ENCODE measurements at places on chromosomes 3 and 15.

GRCh38 chr15:43370310-43370974, 401 bp downstream of the ZSCAN29 start:
- no peak for DNase-seq

DNA sequence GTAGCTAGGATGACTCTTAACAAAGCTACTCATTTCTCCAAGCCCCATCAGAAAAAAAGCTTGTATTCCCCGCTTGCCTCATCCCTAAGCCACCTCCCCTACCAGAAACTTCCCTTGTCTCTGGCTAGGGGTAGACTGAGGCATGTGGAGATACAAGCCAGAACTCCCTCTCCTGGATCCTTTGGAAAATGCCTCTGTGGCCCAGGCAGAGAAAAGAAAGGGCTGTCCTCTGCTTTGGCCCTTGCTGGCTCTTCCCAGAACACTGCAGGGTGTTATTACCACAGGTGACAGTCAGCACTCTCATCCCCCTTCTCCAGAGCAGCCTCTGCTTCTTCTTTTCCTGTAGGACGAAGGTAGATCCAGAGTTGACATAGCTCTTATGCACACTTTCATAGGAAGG, 15.2 kb downstream of the RMDN3 start:
- DNase-seq, result no peak

DNA sequence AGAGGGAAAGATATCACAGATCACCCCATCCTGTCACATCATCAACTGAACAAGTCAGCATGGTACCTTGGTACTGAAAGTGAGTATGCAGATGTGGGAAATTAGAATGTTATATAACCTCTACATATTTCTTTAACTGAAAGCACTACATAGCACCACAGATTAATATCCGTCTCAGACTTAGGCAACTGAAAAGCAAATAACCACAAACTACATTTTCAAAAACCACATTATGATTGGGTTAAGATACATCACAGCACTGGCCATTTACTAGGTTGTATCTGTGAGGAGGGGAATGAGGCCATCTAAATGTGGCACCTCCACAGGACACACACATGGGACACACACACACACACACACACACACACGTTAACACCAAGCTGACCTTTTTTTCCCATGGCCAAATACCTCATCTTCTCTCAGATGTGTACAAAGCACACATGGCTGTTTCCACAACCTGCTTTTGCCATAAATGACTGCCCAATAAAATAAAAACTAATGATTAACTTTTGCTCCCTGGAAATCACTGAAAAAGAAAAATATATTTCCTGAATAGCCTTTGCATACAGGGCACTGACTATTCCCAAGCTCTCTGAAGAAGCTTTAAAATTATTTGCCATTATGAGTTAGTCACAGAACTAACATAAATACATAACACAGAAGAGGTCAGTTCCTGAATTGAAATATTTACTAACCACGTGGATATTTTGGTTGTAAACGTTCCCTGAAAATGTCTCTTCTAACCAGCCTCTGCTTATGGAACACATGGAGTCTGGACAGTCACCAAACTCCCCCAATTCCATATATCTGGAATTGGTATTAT, 60.1 kb downstream of the SUMF1 start:
- no peak for DNase-seq

DNA sequence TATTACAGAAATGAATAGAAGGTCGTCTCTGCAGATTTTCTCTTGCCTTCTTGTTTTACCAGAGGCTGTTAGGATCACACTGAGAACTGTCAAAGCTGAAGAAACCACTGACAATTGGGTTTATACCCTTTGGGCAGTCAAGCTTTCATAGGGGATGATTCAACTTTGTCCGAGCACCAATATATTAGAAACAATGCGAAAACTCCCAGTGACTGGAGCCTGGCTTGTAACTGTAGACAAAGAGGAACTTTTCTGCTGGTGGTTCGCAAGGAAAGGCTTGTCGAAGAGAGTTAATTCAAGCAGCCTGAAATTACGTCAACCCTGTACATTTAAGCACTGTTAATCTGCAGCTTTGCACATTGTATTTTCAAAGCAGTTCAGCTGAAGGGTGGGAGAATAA, 193.2 kb upstream of the ZNF385D start:
- no peak for DNase-seq

DNA sequence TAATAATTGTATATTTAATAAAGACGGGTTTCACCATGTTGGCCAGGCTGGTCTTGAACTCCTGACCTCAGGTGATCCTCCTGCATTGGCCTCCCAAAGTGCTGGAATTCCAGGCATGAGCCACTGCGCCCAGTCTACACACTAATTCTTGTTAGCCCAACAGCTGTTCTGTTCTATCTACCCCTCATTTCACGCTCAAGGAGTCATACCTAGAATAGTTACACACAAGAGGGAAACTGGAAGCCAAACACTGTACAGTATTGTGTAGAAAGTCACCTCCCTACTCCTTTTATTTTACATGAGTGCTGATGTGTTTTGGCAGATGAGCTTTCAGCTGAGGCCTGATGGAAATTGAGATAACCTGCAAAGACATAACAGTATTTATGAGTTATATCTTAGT, 13.4 kb upstream of the CTDSPL2 start:
- no peak for DNase-seq

GRCh38 chr3:152197451-152197850, 71.3 kb upstream of the MBNL1 start:
- DNase-seq, result no peak

DNA sequence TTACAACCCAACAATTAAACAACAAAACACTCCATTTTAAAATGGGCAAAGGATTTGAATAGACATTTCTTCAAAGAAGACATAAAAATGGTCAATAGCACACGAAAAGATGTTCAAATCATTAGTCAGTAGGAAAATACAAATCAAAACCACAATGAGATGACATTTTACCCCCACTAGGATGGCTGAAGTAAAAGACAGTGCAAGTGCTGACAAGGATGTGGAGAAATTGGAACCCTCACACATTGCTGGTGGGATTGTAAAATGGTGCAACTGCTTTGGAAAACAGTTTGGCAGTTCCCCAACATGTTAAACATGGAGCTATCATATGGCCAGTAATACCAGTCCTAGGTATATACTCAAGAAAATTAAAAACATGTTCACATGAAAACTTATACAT, 11.6 kb downstream of the GALNT15 start:
- no peak for DNase-seq

DNA sequence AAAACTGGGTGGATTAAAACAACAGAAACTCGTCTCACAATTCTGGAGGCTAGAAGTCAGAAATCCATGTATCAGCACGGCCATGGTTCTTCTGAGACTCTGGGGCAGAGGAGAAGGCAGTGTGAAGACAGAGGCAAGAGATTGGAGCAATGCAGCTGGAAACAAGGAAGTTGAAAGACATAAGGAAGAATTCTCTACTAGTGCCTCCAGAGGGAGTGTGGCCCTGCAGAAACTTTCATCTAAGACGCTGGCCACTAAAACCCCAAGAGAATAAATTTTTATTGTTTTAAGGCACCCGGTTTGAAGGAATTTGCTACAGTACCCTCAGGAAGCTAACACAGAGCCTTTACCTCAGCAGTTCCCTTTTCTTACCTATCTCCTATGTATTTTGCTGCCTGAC, 1012.2 kb upstream of the CADM2 start:
- no peak for DNase-seq

DNA sequence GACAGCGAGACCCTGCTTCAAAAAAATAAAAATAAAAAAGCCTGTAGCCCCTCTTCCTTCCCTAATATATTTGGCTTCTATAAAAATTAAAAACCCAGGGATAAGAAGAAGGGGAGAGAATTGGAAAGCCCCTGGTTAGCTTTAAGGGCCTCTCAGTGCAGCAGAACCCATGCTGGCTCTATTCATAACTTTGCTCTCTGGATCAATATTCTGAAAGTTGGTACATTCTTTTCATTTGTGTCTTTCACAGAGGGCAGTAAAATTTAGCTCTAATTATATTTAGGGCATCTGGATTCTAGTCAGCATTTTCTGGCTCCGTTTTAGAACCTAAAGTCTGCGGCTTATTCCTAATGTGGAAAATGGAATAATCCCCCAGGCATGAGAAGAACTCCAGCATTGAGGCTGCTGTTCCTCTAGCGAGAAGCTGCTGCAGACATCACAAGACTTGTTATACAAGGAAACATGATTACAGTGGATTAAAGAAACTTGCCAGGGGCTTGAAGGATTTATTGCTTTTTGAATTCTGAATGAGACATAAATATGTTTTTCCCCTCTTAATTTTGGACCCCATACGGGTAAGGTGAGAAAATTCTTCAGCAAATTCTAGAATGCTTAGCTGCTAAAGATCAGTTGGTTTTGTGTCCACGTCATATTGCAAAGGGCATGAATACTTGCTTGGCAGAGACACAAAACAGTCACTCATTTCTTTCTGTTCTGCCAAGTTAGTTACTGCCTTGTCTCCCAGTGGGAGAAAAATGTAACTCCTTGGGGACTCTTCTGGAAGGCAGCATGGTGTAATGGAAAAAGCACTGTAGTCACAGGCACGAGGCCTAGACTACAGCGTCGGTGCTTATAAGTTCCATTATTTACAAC, 177.7 kb downstream of the VGLL4 start:
- no peak for DNase-seq

DNA sequence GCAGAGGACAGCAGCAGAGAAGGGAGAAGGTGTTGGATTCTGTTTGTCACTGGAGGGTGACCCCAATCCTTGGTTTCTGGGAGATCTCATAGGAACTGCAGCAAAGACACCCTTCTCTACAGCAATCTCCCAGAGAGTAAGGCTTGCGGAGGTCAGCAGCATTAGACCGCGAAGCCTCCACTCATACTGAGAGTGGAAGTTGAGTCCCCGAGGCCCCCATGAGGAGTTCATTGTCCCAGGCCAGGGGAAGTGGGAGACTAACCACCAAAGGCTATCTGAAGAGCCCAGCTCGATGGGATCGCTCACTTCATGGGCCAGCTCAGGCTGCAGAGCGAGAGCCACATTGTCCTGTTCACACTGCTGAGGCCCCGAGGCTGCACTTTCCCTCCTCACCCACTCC, 44.6 kb downstream of the GLDN start:
- no peak for DNase-seq

DNA sequence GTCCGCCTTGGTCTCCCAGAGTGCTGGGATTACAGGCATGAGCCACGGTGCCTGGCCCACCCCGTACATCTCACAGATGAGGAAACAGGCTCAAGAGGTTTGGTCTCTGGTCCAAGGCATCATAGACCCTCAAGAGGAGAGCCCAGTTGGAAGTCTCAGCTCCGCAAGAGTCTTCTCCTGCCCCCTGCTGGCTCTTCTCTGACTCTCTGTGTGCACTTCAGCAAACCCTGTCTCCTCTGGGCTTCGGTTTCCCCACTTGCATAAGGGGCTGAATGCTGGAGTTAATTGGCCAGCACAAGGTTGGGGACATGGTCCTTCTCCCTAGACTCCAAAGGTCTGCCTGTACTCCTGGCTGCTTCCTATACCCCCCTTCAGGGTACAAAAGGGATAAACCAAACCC, 3.9 kb downstream of the MST1R start:
- DNase-seq, result no peak

DNA sequence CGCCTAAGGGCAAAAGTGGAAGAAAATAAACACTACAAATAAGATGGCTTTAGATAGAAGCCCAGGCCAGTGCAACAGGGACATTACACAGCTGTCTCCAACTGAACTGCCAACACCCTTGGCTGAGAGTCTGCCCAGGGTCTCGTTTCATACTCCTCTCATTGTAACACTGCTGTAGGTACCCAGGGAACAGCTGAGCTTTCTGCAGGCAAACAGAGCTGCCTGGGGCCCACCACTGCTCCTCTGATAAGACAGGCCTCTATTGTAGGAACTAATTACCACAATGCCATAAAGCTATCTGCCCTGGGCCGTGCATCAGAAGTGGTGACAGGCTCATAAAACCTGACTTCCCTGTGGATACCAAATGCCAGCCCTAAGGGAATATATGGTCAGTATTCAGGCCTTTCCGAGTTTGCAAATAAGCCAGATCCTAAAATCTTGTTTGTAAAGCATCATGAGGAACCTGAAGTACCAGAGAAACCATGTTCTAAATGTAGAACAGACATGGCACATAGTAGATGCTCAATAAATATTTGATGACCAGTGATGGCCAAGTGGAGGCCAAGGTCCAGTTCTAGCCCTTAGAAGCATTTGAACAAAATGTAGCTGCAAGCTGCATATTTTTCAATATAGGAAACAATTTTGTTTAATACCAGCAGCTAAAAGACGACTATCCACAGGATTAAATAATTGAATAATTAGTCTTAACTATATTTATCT, 84.3 kb upstream of the NEO1 start:
- no peak for DNase-seq

DNA sequence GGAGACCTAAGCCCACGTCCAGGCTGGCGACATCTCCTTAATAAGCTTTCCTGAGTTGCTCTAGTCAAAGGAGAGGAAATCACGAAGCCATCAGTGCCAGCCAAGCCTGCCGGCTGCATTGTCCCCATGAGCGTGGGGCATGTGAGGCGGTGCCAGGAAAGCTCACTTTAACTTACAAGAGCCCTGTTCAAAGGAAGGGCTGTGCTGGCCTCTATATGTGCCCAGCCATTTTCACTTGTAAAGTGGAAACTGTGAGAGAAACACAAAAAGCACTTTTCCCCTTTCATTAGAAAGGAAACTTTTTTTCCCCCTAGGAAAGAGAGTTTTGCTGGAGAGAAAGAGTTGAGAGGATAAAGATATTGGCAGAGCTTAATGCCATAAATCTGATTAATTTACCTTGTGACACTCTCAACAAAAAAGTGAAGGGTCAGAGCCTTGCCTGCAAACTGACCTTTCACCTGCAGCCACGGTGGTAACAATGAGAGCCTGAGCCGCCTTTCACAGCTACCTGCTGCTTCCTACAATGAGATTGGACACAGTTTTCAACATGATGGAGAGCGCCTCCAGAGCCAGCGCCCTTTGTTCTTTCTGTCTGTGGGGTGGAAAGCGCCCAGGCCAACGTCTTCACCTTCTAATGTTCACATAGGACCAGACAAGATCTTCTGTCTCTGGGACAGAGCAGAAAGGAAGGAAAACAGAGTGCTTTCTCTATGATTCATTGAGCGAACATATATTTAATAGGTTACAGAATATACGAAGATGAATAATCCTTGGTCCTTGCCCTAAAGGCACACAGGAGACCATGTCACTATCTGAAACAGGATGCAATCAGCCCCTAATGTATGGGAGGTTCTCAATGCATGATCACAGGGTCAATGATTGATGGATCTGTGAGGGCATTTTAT, 233.1 kb upstream of the HES1 start:
- peak; percentile 44 for DNase-seq

All from DMS79 (cell line).